ENCODE measurements at places on chromosomes 16 and 17.

- DNase-seq = no peak
These were observed 43.4 kb downstream of the METTL16 start for GRCh38 chr17:2468270-2468669.

- no peak for DNase-seq
These were observed 52.5 kb downstream of the NKD1 start for GRCh38 chr16:50600582-50601283.

GRCh38 chr16:80583466-80583865 lies 42.7 kb downstream of the DYNLRB2 start:
- DNase-seq = no peak

- no peak for DNase-seq
These were observed 19.4 kb downstream of the UTS2R start for GRCh38 chr17:82390860-82391435.

DNA sequence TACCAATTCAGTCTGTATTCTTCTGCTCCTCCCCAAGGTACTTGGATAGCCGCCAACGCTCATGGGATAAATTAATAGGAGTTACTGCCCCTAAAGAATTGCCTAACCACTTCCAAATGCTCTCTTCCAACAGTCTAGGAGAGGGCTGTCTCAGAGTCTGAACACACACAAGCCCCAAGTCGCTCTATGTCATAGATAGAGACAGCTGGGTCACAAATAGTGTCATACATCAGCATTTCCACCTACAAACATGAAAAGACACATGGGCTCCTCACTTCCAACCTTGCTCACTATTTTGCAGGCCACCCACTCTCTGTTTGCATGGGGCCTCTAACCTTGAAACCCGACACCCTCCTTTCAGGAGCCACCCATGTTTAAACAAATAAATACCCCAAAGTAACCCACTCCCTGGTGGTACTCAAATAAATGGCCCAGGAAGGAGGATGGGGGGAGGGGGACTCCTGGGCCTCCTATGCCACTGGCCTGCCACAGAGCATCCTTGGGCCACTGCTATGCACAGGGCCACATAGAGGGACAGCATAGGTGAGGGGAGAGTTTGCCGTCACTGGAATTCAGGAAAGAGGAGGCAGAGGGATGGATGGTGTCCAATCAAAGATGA lies 265.9 kb downstream of the SOX9 start:
- DNase-seq = peak; percentile 55

DNA sequence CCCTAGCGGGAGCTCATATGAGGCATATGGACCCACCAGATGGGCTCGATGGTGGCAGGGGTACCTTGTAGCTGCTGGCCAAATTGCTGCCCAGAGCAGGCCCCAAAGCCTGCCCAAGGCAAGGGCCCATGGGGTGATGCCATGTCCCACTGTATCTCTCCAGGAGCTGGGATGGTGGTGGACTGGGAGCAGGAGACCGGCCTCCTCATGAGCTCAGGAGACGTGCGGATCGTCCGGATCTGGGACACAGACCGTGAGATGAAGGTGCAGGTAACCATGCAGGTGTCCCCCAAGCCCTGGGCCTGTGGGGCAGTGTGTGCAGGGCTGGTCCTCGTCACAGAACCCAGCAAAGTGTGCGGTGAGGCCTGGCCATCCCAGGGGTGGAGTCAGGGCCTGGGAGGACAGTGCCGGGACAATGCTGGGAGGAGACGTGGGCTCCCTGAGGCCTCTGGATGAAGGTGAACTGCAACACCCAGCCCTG lies 34.1 kb upstream of the CHMP6 start:
- DNase-seq = no peak

DNA sequence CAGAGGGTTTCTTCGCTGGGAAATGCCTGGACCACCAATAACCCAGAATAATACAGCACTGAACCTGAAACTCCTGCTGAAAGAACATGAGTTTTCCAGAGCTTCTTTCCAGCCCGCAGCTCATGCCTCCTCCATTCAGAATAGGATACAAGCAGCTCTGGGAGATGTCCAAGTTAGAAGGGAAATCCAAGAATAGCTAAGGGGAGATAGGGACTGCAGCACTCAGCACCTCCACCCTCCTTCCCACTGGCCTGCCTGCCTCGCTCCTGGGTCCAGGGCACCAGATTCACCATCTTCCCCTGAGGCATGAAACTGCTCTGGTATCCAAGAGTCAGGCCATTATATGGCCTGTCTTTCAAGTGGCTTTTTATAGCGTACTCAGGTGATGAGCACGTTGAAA lies 4.1 kb downstream of the KRT31 start:
- peak; percentile 13 for DNase-seq

- DNase-seq = no peak
These were observed 41.8 kb downstream of the MYO18A start for GRCh38 chr17:29138184-29138955.

GRCh38 chr17:82780971-82781893 lies 29.4 kb downstream of the TBCD start:
- DNase-seq = no peak

DNA sequence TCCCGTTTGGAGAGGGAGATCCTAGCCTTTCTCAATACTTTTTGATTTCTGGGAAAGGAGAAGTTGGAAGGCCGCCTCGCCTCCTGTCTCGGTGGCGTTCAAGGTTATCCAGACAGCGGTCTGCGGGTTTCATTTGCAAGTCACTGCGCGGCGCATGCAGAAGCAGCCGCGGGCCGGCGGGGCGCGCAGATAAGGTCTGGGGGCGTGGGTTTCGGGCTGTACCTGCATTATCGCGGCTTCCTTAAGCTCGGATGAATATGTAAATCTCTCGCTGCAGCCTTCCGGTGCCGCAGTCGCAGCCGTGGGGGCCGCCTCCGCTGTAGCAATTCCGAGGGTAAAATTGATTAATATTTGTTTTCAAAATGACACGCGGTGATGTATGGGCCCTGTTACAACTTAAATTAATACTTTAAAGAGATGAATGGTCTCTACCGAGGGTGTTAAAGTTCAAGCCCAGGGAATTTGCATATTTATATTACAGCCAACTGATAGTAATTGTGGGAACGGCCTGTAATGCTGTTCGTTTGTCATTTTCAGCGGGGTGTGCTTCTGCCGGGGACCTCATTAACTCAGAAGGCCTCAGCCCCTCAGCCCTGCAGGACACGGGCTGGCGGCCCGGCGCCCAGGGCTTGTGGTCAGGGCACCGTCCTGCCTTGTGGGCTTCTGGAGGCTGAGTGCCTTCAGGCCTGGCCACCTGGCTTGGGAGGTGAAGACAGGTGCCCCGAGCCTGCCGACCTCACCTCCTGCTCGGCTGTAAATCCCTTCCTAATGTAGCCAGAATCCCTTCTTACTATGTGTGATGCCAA lies 99.4 kb downstream of the CYLD start:
- DNase-seq = no peak

- peak; percentile 80 for DNase-seq
These were observed 12.1 kb upstream of the CBX8 start for GRCh38 chr17:79808763-79809529.

DNA sequence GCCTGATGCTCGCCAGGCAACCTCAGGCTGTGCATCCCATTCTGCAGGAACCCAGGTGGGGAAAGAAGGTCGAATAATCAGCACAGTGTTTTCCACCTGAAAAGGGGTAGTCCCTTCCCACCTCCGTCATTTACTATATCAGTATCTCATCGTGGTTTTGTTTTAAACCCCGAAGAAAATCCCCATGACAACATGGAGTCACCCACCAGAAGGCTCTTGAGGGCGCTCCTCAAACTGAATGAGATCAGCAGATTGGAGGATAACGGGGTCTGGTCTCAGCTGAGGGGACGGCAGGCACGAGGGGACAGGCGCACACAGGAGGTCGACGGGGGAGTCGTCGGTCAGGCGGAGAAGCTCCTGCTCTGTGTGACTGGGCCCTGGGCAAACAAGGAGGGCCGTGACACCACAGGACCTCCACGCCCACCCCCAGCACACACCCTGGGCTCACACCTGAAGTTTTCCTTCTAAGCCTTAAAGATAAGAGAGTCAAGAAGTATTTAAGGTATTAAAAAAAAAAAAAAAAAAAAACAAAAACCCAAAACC lies 44.2 kb downstream of the MARF1 start:
- DNase-seq = no peak

DNA sequence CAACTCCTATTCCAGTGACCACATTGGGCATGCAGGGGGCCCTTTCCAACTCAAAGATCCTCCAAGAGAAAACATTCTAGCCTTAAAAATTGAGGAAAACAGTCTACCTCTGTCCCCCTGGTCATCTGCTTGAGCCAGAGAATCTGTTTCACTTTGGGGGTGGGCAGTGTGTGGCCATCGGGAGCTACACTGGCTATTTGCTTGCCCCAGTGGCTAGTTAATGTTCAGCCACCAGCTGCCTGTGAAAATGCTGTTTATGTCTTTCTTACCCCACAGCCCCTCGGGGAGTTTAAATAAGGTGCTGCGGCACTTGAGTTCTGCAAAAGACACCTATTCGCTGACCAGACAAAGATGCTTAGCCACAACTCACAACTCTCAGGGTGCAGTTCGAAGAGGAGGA lies 43.4 kb downstream of the GNAO1 start:
- DNase-seq = no peak

GRCh38 chr16:80198311-80199299 lies 342.2 kb upstream of the DYNLRB2 start:
- DNase-seq = no peak

- no peak for DNase-seq
These were observed 3.3 kb downstream of the KRT14 start for GRCh38 chr17:41583137-41584127.

DNA sequence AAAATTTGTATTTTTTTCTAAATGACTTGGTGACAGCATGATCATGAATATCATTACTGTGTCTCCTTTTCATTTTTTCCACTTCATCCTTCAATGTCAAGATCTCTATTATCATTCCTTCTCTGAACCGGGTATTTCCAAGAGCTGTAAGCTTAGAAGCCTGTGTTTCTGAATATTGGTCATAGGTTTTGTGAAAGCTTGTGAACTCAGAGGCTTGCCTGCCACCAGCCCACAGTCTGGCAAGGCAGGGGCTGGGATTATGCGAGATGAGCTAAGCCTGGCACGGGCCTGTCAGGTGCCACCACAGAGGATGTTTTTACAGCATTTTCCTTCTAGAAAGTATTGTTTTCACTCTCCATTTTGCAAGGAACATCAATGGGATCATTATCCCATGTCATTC lies 92.8 kb downstream of the MYH10 start:
- DNase-seq = no peak

GRCh38 chr17:67546578-67547527 lies 169.8 kb downstream of the PITPNC1 start:
- DNase-seq = no peak

- DNase-seq = no peak
These were observed 36.2 kb downstream of the CDRT4 start for GRCh38 chr17:15431196-15431595.

DNA sequence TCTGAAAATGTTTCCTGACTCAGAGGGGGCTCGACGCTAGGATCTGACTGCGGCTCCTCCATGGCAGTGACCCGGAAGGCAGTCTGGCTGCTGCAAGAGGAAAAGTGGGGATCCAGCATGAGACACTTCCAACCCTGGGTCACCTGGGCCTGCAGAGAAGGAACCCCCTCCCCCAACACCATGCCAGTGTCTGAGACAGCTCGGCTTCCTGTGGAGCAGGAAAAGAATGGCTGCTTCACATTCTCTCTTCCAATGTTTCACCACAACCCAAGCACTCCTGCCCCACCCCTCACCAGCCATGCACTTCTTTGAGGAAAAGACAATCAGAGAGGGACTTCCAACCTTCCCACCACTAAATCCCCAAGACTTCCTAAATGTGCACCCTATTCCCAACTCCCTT lies 10.8 kb downstream of the TP53 start:
- no peak for DNase-seq

GRCh38 chr16:88047462-88047861 lies 96.2 kb downstream of the BANP start:
- DNase-seq = no peak

- no peak for DNase-seq
These were observed 17.6 kb upstream of the PEMT start for GRCh38 chr17:17609121-17609520.

DNA sequence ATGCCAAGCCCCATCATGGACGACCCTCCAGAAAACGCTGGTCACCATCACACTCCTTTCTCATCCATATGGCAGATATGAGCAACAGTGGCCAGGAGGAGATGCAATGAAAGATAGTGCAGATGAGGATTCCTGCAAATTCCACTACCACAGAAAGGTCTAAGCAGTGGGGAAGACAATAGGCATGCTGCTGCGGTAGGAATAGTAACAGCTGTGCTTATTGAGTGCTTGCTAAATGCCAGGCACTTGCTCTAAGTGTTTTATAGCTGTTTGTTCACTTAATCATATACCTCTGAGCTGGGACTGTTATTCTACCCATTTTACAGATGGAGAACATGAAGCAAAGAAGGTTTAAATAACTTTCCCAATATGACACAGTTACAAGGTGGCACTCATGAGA lies 46.6 kb upstream of the AKAP1 start:
- DNase-seq = no peak

DNA sequence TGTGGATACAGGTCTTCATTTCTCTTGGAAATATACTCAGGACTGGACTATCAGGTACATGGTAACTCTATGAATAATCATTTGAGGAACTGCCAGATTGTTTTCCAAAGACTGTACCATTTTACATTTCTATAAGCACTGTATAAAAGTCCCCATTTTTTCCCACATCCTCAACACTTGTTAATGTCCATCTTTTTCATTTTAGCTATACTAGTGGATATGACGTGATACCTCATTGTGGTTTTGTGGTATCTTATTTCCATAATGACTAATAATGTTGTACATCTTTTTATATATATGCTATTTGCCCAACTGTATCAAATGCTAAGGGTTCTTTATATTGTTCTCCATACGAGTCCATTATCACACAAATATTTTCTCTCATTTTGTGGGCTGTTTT lies 22.9 kb downstream of the NUP88 start:
- no peak for DNase-seq

- DNase-seq = no peak
These were observed 9.1 kb downstream of the IGFBP4 start for GRCh38 chr17:40452216-40452787.

DNA sequence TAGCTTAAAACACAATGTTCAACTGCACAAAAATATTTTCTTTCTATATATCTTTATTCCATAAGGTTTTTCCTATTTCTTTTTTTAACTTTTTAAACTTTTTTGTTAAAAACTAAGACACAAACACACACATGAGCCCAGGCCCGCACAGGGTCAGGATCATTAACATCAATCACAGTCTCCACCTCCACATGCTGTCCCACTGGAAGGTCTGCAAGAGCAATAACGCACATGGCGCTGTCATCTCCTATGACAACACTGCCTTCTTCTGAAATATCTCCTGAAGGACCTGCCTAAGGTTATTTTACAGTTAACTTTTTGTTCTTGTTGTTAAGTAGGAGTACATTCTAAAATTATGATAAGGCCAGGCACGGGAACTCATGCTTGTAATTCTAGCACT lies 4.1 kb downstream of the CFAP20 start:
- DNase-seq = no peak

GRCh38 chr17:29616300-29617048 lies 6.2 kb downstream of the CORO6 start:
- DNase-seq = no peak

GRCh38 chr16:74605332-74605731 lies 1.6 kb downstream of the GLG1 start:
- no peak for DNase-seq

DNA sequence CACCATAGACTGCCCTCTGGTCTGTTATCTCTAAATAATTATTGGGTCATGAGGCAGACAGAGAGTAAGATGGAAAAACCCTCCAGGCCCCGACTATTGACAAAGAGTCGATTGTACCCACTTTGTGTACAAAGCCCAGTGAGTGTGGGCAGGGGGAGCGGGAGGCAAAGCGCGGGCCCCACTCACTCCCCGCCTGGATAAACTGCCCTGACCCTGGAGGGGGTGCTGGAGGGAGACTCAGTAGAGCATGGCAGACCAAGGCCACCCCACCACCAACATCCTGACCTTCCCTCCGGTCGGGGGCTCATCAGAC lies 11.2 kb upstream of the CPSF4L start:
- DNase-seq = no peak
